ENCODE measurements at places on chromosomes 1 and 21. TPM values are rescaled to one million over a fixed set of nuclear protein-coding genes. Genes with fewer than 3 reads are reported as not detected.

TDRD5 gene
- 1.4 TPM for total RNA-seq

INPP5B gene
- 29.1 TPM for total RNA-seq

C8B gene
- not detected for total RNA-seq

GPR61 gene
- not detected for total RNA-seq

CLDN17 gene
- total RNA-seq = not detected

OR2L3 gene
- not detected for total RNA-seq

TGFB2 gene
- total RNA-seq = 0.19 TPM

Data from GM23338 (cell line).